HEK293T (cell line): ENCODE measurements at places on chromosomes 2 and 18.

GRCh38 chr2:154452906-154453493, 245.5 kb upstream of the KCNJ3 start:
- peak; percentile 8 for DNase-seq

DNA sequence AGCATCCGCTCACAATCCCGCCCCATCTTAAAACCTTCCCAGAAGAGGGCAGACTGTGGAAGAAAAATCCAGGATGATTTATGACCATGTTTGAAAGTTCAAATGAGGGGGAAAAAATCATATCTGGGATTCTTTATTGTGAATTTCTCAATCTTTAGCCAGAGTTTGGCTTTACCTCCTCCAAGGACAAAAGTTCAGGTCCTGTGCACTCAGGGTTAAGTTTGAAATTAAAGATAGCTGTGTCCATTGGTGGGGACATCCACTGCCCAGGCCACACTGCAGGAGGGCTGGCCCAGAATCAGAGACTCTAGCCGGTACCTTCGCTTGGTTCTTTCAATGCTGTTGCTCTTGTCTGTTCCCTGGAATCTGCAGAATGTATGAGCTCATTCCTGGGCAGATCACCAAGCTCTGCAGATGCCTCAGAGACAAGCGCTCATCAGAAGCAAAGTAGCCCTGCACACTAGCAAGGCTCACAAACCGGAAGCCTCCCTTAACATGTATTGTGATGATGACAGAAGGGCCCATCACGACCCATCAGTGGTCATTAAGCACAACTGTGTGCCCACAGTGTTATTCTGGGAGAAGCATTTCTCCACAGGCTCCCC, 375.3 kb upstream of the KLHL29 start:
- no peak for DNase-seq

- no peak for DNase-seq
Measured at GRCh38 chr2:119283873-119284331, 60.3 kb downstream of the STEAP3 start.

GRCh38 chr18:23541349-23542093, 38.2 kb downstream of the RMC1 start:
- no peak for DNase-seq

DNA sequence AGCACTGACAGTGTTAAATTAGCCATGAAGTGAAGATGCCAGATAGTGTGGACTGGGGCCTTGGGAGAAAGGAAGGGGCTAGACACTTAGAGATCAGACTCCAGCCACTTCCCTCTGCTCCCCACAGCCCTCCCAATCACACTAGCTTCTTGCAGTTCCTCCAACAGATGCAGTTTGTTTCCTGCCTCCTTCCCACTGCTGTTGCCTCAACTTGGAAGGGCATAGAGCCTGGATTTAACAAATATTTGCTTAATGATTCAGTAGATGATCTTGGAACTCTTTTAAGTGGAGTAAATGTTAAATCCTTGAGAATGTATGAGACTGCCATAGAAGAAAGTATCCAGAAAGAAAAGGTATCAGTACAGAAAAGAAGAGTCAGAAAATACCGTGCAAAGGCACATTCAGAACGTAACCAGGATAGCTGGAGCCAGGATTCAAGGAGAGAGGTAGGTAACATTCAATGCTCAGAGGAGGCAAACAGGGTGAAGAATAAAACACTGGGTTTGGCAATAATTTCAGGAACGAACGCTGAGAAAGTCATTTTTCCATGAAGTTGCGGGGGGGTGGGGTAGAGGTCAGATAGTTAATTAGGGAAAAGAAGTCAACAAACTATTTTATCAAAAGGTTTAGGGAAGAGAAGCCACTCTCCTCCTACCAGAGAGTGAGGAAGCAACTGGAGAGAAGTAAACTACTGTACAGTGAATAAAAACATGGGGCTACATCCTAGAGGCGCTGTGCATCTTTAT, 1.3 kb upstream of the BZW1 start:
- DNase-seq, result no peak

GRCh38 chr2:239646184-239646583, 245.4 kb upstream of the HDAC4 start:
- no peak for DNase-seq

DNA sequence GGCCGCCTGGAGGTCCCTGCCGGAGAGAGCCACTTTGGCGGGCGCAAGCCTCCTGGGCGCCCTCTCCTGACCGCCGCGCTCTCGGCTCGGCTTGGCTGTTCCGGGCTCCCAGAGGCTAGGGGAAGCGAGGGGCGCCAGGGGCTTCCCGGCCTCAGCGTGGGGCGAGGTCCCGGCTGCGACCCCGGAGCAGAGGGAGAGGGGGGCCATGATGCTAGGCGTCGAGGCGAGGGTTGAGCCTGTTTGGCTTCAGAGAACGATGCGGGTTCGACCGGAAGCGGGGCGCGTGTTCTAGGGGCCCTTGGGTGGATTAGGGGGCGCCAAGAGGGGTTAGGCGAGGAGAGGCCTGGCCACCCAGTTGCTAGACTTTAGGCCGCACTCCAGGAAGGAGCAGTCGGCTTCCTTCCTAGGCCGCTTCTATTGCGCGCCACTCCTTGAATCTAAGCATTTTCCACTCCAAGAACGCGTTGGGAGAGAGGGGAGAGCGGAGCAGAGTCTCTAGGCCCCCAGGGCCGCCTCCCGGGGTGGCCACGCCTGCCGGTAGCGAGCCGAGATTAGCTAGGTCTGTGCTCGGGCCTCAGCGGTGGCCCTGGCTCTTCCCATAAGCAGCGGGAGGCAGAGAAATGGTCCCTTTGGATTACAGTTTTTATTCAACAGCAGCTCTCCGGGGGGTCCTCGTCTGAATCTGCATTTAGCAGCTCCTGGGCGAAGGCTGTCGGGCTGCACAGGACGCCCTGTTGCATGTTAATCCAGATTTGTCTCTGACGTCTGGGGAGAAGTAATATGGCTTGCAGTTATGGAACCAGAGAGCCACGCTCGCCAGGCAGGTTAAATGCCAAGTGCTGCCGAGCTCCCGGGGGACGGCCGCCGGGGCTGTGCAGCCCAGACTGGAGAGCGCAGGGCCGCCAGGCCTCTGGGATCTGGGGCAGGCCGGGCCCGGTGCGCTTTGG, 11.3 kb downstream of the MEIS1 start:
- no peak for DNase-seq

DNA sequence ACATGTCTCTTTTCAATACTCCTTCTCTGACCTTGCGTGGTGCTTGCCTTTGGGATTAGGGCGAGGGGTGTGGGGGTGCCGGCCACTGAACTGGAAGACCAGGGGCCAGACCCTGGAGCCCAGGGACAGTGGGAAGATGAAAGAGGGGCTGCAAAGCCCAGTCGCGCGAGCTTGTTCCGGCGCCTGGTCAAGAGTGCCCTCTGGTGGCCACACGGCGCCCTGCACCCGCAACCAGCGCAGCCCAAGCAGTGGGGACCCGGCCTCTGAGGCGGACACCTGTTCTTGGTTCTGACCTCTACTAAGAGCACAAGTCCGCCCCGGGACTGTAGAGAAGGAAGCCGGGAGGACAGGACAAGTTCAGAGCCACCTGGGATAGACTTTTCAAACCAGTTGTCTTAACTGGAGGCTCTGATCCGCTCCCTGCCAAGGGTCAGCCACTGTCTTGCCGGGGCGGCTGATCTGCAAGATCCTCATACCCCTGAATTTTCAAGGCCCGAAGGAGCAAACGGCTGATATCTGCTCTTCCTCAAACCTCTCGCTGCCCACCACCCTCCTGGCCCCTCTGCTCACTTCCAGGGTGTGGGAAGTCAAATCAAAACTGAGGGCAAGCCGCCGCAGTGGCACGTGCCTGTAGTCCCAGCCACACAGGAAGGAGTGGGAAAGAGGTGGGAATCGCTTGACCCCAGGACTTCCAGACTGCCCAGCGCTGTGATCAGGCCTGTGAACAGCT, 14.9 kb upstream of the MSH6 start:
- DNase-seq, result peak; percentile 79

DNA sequence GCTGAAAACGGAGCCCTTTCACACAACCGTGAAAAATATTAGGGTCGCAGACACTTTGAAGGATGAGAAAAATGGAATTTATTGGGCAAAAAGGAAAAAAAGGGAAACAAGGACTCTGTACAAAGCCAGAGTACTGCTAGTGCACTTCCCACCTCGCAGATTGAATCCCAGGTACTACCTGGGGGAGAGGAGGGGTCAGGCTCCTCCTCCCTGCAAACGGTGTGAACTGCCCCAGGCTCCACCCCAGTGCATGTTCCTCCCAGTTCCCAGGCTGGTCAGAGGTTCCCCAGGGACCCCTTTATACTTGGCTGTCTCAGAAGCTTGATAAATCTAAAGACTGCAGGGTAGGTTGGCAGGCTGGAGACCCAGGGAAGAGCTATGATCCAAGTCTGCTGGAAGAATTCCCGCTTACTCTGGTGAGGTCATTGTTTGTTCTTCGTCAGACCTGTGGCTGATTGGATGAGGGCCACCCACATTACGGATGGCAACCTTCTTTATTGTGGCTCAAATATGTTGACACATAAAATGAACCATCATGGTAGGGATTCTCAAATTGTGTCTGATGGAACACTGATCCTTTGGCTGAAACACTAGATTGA, 290.4 kb upstream of the POU3F3 start:
- DNase-seq, result no peak

DNA sequence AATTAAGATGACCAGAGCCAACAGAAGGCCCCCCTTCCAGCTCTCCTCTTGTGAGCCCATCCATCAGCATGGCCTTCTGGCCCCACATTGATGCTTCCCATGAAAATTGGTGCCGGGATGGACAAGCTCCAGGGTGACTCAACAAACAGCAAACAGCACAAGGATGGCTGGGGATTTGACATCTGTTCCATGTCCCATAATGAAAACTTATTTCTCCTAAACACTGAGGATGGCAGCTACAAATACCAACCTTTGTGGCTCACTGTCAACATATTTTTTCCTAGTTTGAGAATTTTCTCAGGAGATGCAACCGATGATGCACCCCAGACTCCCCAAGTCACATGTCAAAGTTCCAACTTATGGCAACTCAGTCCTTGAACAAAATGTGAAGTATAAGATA, 169.6 kb upstream of the SIX2 start:
- no peak for DNase-seq

DNA sequence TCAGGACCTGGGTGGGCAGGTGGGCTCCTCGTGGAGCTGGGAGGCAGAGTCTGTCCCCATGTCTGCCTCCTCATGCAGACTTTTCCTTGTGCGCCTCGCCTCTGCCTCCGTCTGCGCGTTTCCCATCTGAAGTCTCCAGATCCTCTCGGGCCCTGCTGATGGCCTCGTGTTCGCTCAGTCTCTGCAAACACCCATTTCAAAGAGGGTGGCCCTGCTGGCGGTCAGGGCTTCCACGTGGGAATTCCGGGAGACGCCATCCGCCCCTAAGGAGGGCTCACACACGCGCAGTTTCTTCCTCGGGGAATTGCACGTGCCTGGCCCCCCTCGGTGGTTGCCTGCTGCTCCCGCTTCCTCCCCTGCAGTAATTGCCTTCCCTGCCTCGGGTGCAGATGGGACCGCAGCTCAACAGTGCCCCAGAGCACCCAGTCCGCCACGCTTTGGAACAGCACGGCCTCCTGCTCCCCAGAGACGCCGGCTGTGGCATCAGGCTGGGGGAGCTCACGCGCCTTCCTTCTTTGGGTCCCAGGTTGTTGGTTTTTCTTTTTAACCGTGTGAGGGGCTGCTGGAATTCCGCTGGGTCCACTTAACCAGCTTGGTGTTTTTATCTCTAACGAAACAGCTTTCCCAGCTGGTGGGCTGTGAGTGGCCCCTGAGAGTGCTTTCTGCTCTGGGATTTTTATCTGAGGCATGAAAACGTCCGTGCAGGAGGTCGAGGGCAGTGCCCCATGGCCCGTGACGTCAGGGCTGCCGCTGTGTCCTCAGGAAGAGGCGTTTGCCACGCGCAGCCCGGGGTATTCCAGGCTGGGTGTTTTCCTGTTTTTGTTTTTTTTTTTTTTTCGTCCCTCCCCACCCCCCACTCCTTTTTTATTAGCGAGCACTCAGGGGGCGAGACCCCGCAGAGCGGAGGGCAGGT, 16.1 kb downstream of the NFATC1 start:
- no peak for DNase-seq

- no peak for DNase-seq
Measured at GRCh38 chr2:120939595-120940318, 204.1 kb downstream of the GLI2 start.

- DNase-seq, result no peak
Measured at GRCh38 chr18:32770666-32771168, 2.1 kb downstream of the KLHL14 start.

DNA sequence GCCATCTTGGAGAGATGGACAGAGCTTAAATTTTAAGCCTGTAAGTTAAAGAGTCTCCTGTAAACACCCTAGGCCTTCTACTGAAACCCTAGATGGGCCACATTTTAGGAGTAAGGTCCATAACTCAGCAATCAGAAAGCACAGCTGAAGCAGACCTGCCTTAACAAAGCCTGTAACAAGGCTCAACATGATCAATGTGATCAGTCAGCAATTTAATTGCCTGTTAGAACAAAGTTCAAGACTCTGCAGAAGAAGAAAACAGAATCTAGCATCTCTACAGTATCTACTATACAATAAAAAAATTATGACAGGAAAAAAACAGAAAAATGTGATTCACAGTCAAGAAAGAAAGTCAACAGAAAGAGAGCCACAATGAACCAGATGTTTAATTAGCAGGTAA, 27.1 kb downstream of the SEPTIN10 start:
- DNase-seq, result no peak

- no peak for DNase-seq
Measured at GRCh38 chr18:32319084-32319483, 129.2 kb downstream of the MEP1B start.

GRCh38 chr2:197010200-197011020, 83.9 kb upstream of the PGAP1 start:
- DNase-seq, result no peak

DNA sequence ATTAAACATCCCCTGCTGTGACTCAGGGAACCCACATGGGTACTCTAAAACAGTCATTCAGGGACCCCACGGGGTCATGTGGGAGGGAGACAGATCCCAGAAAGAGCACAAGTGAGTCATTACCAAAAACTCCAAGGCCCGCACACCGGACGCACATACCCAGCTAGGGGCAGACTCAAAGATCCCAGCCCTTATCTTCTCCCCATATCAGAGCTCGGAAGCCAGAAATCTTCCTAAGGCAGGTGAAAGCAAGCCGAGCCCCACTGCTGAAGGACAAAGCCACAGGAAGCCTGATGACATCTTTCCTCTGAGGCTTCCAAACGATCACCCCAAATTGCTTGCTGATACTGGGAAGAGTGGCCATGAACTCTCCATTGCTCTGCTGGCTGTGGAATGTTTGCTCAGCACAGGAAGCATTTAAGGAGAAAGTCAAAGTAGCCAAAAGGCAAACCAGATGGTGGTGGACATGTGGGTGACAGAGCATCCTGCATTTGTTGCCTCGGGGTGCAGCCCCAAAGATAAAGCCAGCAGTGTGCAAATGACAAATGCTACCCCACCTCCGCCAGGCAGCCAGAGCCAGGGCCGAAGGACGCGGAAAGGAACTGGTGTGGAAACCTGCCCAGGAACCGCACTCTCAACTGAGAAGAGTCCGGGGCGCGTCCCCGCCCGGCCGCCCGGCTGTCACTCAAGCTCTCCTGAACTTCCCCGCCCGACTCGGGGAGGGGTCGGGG, 784 bp downstream of the ACTR1B start:
- DNase-seq, result peak; percentile 65

GRCh38 chr2:86274265-86274917, 63.0 kb downstream of the REEP1 start:
- no peak for DNase-seq

- no peak for DNase-seq
Measured at GRCh38 chr2:98308068-98308467, 38.2 kb upstream of the CNGA3 start.
